ENCODE measurements at places on chromosomes 6 and 20. TPM values are rescaled to one million over a fixed set of nuclear protein-coding genes. Genes with fewer than 3 reads are reported as not detected.

DNA sequence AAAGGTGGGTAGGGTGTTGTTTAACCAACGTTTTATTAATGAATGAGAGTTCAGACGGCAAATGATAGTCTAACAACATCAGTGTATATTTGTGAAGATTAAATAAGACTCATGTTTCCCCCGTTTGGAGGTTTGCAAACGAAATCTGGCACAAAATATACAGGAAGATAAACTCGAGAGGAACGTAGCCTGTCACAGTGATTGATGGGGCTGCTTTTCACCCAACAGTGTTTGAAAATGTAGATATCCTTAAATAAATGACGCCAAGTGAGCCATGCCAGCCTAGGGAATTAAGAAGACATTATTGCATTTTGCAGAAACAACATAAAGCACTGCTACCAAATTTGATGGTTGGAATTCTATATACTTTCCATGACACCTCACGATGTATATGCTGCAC, 696.5 kb upstream of the FLRT3 start:
- no peak for DNase-seq

- DNase-seq = no peak
Observed at GRCh38 chr6:13881621-13882165, 43.1 kb upstream of the RNF182 start.

GRCh38 chr6:110201151-110201884, 21.1 kb downstream of the CDC40 start:
- DNase-seq = no peak

DNA sequence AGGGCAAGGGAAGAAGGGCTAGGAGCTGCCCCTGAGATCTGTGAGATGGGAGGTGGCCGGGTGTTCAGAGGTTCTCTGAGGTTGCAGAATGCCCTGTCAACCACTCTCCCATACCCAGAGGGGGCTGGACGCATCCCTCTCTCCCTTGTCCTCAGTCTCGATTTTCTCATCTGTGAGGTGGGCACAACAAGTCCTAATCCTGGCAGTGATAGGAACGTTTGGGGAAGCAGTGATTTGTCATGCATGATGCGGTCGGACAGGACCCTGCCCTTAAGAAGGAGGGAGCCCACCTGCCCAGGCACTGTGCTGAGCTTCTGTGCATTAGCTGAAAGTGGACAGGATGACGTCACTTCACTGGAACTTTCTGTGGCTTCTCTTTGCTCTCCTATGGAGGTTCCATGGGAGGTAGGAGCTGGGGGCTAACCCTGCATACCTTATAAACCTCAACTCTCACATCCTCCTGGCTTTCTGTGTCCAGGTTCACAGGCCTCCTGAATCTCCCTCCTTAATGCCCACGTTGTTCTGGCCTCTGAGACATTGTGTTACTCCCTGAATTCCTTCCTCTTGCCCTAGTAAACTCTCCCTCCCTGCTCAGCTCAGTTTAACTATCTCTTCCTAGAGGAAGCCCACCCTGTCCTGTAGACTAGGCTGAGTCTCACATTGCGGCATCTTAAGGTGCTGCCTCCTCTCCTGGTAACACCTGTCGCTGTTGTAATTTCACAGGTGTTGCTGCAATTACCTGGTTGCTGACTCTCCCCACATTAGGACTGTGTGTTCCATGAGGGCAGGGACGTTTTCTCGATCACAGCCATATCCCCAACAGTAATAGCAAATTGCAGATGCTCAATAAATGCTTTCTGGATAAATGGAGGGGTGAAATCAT, 30.1 kb upstream of the CSNK2A1 start:
- no peak for DNase-seq

DNA sequence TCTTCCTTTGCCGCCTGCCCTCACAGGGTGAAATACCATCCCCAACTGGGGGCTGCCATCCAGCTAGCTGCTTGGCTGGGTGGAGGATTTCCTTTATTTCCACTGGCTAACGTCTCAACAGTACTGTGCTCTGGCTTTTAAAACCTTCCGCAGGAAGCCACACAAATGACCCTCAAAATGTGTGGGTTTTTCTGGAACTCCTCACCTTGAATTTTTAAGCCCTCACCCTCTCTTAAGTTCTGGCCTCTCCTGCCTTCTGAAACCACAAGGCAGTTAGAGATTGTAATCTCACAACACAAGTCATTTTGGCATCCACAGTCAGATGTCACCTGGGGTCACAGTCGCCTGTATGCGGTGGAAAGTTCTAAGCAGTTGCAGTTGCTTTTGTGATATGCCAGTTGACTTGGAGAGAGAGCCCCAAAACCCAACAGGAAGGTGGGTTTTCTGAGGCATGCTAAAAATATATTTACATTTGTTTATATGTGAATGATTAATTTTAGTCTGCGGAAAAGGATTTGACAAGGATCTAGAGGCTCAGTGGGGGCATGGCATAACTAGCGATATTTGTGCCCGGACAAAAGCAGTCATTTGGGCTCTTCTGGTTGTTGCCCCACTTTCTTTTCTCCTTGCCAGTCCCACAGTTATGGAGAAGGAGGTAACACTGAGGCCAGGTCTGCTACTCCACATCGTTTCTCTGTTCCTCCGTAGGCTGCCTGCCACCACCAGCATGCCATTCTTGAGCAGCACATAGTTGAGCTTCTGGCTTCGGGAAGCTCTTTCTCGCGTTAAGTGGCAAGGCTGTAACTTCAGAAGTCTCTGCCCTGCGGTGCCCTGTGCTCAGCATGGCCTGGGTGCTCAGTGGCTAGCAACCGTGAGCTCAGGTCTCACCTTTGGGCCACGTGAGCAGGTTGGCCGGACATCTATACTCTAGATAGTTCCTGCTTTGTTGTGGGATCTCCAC, 335.3 kb downstream of the CD83 start:
- no peak for DNase-seq

DNA sequence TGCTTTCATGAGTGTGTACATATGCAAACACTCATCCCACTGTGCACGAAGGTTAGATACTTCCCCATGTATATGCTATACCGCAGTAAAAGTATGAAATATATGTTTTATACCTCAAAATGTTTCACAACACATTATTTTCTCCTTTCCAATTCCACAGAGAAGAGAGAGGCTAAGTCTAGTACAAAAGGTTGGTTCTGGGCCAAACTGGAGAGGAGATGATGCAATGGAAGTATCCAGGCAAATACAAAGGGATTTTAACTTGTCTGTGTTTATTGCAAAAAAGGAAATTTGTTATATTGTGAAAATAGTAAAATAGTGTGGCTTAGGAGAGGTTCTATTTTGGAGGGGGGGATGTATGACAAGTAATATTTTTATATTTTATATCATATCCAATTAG, 112.6 kb downstream of the PLCB1 start:
- DNase-seq = no peak

GRCh38 chr6:108653949-108654348, 93.2 kb downstream of the FOXO3 start:
- no peak for DNase-seq

Gene CST7
- not detected for total RNA-seq

Gene PDE10A
- 3.9 TPM for total RNA-seq
